ENCODE measurements at places on chromosomes 4 and X.
A peak's percentile ranks its signal among the peaks of the same experiment; 100 is the strongest.

GRCh38 chr4:79048878-79049277 lies 109.6 kb upstream of the PAQR3 start:
- DNase-seq, result no peak

- DNase-seq, result no peak
Observed at GRCh38 chr4:123832173-123833026, 435.8 kb downstream of the SPRY1 start.

DNA sequence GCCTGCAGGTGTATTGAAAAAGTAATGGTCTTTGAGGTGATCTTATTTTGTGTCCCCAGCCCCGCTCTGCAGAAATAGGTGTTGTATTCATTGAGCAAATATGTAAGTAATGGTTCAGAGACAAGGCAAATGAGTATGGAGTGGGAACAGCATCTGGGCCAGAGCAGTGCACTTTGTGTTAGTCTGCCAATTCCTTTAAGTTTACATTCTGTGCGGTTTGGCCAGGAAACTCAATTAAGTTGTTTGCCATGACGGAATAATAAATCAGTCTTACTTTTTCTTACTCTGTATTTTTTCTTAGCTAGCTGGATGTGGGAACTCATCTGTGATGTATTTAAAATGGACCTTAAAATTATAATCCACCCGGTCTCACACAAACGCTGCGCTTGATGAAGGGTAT lies 12.6 kb downstream of the DCLK2 start:
- no peak for DNase-seq

DNA sequence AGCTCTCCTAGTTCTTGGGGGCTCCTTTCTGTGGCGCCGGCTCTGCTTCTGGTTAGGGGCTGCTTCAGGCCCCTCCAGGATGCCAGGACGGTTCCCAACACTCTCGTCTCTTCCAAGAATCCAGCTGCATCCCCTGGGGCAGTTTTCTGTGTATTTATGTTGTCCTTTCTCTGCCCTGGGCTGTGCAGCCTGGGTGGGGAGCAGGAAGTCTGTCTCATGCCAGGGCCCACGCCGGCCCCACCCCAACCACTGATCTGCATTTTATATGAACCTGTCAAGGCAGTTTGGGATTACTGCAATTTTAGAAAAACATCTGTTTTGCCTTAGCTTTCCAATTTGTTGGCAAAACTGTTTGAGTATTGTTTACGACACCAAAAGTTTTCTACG lies 14.6 kb downstream of the CTBP1 start:
- DNase-seq, result no peak

DNA sequence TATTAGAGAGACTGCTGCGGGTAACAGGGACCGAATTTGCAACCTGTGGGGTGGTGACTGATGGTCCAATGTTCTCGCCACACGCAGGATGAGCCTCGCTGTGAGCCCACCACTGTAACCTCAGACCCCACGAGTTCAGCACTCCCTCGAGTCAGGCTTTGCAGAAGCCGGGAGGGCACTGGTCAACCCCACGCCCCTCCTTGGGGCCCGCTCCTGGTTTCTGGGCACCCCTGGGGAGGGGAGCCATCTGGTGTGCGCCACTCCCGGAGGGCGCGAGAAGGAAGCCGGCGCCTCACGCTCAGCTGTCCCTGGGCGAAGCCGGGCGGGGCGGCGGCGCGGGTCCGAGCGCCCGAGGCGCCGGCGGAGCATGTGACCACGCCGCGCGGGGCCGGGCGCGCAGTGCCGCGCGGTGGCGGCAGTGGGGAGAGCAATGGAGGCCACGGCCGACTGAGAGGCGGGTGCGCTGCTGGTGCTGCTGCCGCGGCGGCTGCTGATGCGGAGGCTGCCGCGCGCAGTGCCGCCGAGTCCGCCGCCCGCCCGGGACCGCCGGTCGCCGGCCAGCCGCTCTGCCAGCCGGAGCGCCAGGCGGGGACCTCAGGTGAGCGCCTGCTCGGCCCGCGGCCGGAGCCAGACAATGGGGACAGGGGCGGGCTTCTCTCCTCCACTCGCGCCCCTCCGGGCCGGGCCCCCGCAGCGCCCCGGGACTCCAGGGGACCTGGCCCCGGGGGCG lies 100.1 kb downstream of the CEP135 start:
- DNase-seq, result peak; percentile 58

DNA sequence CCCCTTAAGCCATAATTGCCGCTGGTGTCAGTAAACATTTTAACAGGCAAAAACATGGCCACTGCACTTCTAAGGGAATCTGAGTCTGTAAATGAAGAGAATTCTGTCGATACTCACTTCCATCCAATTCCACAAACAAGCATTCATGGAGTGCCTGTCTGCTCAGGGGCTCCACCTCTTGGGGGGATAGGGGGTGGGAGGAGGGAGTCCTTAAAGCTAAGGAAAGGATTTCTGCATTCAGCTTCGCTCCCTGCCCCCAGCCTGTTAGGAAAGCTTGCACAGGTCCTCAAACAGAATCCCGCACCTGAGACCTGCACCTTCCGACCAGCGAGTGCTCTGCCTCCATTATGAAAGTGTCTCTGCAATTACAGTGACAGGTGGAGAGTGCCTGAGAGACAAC lies 130.2 kb upstream of the KIT start:
- no peak for DNase-seq

- DNase-seq, result no peak
Observed at GRCh38 chrX:72081605-72082320, 50.0 kb downstream of the RTL5 start.

Measured in stimulated activated CD8-positive, alpha-beta memory T cell treated with anti-CD3 and anti-CD28 coated beads, Interleukin-4, amount 100 ng/mL, for 48 hours (primary cell).